ENCODE measurements at places on chromosomes 5 and 9.

GRCh38 chr5:8306288-8306896, 437.4 kb downstream of the MTRR start:
- DNase-seq: no peak

DNA sequence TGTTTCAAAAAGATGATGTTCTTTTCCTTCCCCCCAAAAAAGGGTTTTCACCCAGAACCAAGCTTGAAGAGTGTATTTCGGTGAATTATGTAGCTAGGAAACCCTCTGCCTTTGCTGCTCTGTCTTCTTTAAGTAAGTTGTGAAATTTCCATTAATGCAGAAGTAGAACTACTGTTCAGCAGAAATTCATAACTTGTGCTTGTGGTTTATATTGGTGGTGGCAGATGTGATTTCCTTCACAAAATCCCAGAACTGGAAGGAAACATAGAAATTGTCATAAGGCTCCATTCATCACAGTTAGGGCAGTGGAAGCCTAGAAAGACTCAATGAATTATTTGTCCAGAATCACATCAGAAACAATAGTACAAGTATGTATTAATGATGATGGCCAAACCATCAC, 42.1 kb upstream of the DAB2 start:
- DNase-seq: no peak

GRCh38 chr5:22779499-22779898, 73.6 kb downstream of the CDH12 start:
- no peak for DNase-seq

DNA sequence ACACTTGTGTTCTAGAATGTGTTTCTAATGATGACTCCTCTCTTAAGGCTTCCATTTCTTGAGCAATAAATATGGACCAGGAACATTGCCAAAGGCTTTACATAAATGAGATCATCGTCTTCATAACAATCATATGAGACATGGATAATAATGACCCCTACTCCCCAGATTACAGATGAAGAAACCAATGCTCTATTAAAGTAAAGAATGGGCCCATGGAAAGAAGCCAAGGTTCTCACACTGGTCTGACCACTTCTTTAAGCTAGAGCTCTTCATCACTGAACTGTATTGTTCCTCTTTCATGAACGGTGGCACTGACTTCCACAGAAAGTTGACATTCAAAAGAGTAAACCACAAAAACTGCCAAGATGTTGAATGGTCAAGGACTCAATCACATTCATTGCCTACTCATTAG, 65.3 kb downstream of the MARCHF3 start:
- DNase-seq: no peak

DNA sequence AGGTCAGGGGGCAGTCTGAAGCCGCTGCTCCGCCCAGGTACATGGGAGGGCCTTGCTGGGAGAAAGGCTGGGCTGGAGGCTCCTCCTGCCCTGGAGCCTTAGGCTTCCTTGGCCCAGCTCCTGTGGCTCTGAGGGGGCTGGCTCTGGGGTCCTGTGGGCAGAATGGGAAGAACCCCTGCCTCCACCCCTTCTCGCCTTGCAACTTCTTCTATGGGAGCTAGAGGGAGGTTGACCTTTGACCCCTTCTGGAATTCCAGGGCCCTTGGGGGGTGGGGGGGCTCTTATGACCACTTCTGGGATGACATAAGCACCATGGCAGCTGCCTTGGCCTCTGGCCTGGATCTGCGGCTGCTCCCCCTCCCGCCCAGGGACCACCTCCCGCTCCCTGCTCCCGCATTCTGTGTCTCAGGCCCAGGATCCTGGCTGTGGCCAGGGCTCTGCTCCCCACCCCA, 32.2 kb downstream of the IER5L start:
- DNase-seq: no peak

DNA sequence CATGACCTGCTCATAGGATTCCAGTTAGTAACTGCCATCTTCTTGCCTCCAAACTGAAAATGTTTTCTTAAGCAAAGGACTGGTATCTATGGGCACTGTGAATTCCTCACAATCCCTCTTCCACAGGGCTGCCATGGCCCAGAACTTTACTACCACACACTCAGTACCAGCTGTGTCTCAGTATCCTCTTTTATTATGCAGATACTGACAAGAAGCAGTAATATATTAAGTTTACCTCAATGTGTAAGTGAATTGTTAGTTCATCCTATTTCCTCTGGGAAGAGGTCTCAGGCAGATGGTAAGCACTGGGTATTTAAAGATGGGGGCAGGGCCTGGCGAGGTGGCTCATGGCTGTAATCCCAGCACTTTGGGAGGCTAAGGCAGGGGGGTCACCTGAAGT, 320.8 kb upstream of the RFX3 start:
- DNase-seq: no peak

All from DND-41 (cell line).